ENCODE measurements at places on chromosomes 1 and 21. TPM values are rescaled to one million over a fixed set of nuclear protein-coding genes. Genes with fewer than 3 reads are reported as not detected.

LCE6A gene
- not detected for total RNA-seq

PEX11B gene
- 18.9 TPM for total RNA-seq

LEMD1 gene
- total RNA-seq = not detected

EPHA8 gene
- total RNA-seq = not detected

ZNF672 gene
- 15.3 TPM for total RNA-seq

NGF gene
- 3.8 TPM for total RNA-seq

KLHL21 gene
- total RNA-seq = 86.1 TPM

PYGO2 gene
- 18.5 TPM for total RNA-seq

HMCN1 gene
- 178 TPM for total RNA-seq

GNG12 gene
- total RNA-seq = 204 TPM

GJA5 gene
- total RNA-seq = not detected

PM20D1 gene
- not detected for total RNA-seq

XKR8 gene
- 12.7 TPM for total RNA-seq

EXTL1 gene
- 3.2 TPM for total RNA-seq

KLF17 gene
- total RNA-seq = 0.36 TPM

GUCA2A gene
- total RNA-seq = not detected

CCDC30 gene
- 4.7 TPM for total RNA-seq

KRTAP10-4 gene
- not detected for total RNA-seq

SOX13 gene
- 6.8 TPM for total RNA-seq

EPHB2 gene
- total RNA-seq = 8.7 TPM

FCGR3B gene
- not detected for total RNA-seq

CD101 gene
- total RNA-seq = under 0.01 TPM

OR2T29 gene
- not detected for total RNA-seq

LCE2C gene
- total RNA-seq = not detected

ADAMTS1 gene
- total RNA-seq = 243 TPM

RUSC1 gene
- 15.6 TPM for total RNA-seq

PDPN gene
- 4.7 TPM for total RNA-seq

SYNC gene
- total RNA-seq = 129 TPM

MAP3K6 gene
- 29.8 TPM for total RNA-seq

NHLH1 gene
- total RNA-seq = under 0.01 TPM

CYP2J2 gene
- total RNA-seq = not detected

VWA5B1 gene
- not detected for total RNA-seq

CRABP2 gene
- total RNA-seq = 9.1 TPM

AIRE gene
- total RNA-seq = not detected

SMIM12 gene
- total RNA-seq = 25.3 TPM

APH1A gene
- 118 TPM for total RNA-seq

KDF1 gene
- total RNA-seq = not detected

PLPP3 gene
- 243 TPM for total RNA-seq

OR2L2 gene
- under 0.01 TPM for total RNA-seq

TMEM51 gene
- total RNA-seq = 0.59 TPM

CFHR3 gene
- not detected for total RNA-seq

UBXN10 gene
- total RNA-seq = under 0.01 TPM

GFI1 gene
- under 0.01 TPM for total RNA-seq

BSND gene
- not detected for total RNA-seq

CFAP126 gene
- not detected for total RNA-seq

GNPAT gene
- total RNA-seq = 52.1 TPM

MIXL1 gene
- not detected for total RNA-seq

CHRM3 gene
- total RNA-seq = 0.29 TPM

KIF17 gene
- 0.36 TPM for total RNA-seq

Data from osteoblast (primary cell).